T47D (cell line): ENCODE measurements at places on chromosomes 4 and X.
A peak's percentile ranks its signal among the peaks of the same experiment; 100 is the strongest.

GRCh38 chr4:40699648-40700047, 50.1 kb upstream of the NSUN7 start:
- no peak for DNase-seq

- no peak for DNase-seq
These were observed 4.3 kb downstream of the NR0B1 start for GRCh38 chrX:30304866-30305265.

DNA sequence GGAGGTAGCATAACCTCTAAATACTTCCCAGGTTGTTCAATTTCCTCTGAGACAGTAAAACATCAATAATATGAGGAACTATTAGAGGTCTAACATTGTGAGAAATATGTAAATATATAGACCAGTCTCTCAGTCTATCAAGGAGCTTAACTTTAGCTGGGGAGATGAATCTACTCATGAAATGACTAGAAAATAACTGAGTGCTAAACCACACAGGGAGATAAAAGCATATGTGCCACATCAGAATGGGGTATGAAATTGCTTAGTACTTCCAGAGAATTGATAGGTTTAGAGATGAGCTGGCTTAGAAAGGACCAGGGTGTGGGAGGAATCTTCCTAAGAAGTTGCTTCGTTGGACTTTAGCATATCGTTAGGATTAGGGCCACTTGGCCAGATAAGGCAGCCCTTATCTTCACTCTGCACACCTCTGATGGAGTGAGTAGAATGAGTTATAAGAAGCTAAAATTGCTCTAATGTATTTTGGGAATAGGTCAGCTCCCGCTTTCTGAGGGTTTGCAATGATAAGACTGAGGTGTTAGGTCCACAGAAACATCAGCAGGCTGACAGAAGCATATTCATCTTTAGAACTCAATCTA, 299.2 kb downstream of the UNC5C start:
- no peak for DNase-seq

DNA sequence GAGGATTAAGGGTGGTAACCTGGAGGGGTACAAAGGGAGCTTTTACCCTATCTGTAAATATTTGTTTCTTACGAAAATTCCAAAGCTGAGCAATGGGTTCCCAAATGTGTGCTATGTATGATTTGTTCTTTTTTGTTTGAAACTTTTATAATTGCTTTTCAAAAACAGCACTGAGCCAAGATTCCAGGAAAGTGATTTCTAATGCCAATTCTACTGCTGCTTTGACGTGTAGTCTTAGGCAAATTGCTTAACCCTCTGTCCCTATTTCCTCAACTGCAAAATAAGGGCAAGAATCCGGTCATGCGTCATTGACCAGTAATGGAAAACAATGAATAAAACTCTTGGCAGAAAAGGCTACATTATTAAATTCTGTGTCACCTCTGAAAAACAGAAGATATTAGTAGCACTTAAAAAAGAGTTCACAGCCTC, 454.7 kb downstream of the IL15 start:
- no peak for DNase-seq

- no peak for DNase-seq
These were observed 542.9 kb upstream of the GRIA3 start for GRCh38 chrX:122641136-122641535.

- no peak for DNase-seq
These were observed 475.3 kb downstream of the ADGRL3 start for GRCh38 chr4:61675464-61675863.

DNA sequence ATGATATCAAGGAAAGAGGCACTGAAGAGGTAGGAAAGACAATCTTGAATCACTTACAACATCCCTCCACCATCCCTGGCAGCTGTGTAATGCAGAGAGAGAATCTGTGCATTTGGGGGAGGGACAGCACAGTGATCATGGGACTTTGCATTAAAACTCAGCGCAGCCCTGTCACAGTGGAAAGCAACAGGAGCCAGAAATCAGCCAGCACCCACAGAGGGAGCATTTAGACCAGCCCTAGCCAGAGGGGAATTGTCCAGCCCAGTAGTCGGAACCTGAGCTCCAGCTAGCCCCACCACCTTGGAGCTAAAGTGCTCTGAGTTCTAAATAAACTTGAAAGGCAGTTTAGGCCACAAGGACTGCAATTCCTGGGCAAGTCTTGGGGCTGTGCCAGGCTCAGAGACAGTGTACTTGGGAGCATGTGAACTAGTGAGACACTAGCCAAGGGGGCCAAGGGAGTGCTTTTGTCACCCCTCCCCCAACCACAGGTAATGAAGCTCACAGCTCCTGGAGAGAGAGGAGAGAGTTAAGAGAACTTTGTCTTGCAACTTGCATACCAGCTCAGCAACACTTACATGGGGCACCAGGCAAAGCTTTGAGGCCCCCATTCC, 83.9 kb upstream of the FAM241A start:
- no peak for DNase-seq

- no peak for DNase-seq
These were observed 11.6 kb downstream of the ARHGAP24 start for GRCh38 chr4:85486425-85487086.

- DNase-seq = peak; percentile 29
These were observed 18.0 kb upstream of the TMEM131L start for GRCh38 chr4:153448003-153448731.

- DNase-seq = no peak
These were observed 169.7 kb downstream of the FRMPD4 start for GRCh38 chrX:12307961-12308360.

DNA sequence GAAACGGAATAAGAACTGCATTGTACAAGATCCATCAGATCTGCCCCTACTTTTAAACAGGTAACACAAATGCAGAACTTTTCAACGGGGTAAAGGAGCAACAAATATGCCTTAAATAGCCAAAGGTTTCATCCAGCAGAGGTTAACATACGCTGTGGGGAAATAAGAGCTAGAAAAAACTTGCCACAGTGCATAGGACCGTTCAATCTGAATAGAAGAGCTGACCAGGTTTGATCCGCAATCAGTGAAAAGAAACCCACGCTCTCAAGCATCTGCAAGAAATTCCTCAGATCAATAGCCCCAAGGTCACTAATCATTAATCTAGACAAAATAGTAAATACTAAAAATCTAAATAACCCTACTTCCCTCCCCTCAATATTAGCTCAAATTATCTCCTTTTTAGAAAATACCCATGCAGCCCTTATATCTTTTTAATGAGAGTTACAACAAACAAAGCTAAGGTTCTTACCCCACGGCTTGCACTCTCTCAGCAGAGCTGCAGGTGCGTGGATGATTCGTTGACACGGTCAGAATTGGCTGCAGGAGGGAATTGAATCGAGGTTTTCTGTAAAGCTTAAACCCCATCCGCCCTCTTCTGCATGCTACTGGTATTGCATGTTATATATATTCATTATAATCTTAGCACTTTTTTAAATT, at the start of gene TLR10:
Gene TLR10, minus strand, starts transcription at position 539 of the 657 bp plus-strand sequence. CDS start 7,400 bp downstream, outside the sequence.
- DNase-seq = peak; percentile 9

DNA sequence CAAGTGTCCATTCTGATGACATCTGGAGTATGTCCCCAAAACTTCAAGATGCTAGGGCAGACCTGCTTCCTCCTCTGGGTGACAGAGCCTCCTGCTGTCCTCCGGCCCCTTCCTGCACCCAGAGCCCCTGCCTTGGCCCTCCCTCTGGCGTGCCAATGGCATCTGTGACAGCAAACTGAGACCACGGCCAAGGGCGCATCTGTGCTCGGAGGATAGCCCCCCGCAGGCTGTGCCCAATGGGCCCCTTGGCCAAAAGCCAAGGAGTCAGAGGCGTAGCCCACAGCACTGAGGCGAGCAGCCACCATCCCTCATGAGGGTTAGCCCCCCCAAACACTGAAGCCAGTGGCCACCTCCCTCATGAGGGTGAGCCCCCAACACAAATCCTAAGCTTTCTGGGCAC, 7.9 kb downstream of the LRPAP1 start:
- no peak for DNase-seq

DNA sequence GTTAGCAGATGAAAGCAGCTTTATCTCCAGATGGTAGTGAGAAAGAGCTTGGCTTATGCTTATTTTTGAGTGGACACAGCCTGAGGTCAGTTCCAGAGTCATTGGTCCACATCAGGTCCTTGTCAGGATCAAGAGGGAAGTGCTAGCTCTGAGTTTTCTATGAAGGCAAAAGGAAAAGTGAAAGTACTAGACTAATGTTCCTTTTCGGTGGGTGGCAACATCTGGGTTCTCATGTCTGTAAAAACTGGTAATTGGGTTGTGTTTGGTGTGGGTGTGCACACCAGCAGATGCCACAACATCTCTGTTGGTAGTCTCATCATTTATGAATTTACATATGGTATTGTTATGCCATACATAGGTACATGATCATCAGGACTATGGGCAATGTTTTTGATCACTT, 210.5 kb downstream of the PWWP3B start:
- DNase-seq = no peak

- no peak for DNase-seq
These were observed 6.5 kb downstream of the CENPU start for GRCh38 chr4:184727430-184727829.

GRCh38 chr4:53481586-53481985, 104.1 kb downstream of the FIP1L1 start:
- DNase-seq = no peak

- no peak for DNase-seq
These were observed 13.8 kb upstream of the PLXNB3 start for GRCh38 chrX:153750127-153750774.

GRCh38 chr4:37644962-37645361, 41.2 kb downstream of the RELL1 start:
- DNase-seq = no peak

GRCh38 chr4:133316909-133317308, 167.8 kb downstream of the PCDH10 start:
- DNase-seq = peak; percentile 2

DNA sequence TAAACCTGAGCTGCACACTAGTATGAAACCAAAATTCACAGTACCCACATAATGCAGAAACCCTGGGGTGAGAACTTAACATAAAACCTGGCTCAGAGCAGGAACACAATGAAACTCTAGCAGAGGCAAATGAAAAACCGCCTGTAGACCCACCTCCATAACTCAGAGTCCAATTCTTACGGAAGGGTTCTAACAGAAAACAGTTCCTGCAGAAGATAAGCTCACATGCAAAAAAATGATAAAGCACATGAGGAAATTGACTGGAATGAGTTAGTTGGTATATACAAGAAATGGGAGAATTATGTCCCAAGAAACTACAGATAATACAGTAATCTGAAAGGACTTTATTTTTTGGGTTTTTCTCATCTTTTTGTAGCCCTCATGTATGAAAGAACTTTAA, 14.7 kb downstream of the RTL9 start:
- DNase-seq = no peak

- DNase-seq = no peak
These were observed 411.3 kb downstream of the SPRY1 start for GRCh38 chr4:123807866-123808265.
